ENCODE measurements at places on chromosomes 4 and X. TPM values are rescaled to one million over a fixed set of nuclear protein-coding genes. Genes with fewer than 3 reads are reported as not detected.

DNA sequence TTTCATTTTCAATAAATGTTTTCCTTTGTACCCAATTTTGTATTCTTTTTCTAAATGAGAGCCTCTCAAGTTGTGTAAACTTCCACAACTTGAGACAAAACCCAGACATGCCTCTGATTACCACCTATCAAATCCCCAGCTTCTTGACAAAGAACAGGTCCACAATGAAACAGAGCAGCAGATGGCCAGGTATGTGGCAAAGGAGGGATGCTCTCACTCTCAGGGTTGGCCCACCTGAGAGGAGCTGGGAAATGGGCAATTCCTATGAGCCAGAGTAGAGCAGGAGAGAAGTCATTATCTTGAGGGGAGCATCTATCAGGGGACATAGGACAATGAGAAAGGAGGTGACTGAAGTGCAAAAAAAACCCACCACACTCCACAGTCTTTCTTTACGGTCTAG, 273.5 kb upstream of the FAM241A start:
- DNase-seq: no peak

DNA sequence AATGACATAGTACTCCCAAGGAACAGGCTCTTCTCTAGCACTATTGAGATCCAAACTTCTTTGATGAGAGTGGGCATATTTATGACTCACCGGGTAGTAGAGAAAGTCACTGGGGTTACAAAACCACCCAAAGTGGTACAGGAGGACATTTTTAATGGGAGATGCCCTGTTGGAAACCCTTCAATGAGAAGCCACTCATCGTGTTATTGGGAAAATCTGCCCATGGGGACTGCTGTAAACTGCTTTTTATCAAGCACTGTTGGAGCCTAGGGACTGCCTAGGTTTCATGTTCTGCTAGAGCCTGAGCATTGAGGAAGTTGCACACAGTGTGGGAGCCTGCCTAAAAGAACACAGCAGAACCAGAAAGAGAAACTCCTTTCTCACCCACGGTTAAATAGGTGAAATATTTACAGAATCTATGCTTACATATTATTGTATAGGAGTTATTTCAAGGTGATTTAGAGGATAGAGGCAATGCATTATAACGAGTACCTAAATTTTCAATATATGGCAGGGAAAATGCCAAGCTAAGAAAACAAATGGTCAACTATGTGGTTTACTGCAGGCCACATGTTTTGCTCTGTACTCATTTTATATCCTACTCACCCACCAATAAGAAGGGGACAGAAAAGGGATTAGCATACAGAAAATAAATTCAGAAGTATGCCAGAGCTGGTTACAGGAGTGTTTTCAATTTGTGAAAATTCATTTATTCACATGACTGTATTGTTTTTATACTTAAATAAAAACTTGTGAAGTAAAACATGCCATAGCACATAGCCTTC, 559.1 kb downstream of the FSTL5 start:
- DNase-seq: no peak

DNA sequence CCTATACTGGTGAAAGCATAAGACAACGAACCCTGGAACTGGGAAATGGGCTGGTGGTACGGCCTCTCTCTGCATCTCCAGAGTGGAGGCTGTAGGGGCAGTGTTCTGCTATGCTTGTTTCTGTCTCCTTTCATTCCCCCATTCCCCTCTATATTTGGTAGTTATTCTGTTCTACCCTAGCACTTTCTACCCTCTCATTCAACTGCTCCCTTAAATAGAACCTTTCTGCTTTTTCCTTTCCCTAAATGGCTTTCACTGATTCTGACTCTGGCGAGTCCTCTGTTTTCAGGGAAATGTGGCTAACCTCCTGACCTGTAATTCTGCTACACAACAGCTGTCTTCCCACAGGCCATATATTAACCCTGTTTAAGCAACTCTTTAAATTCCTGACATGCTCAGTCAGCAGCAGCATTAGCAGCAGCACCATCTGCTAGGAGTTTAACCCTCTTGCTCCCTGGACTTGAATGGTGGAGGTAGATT, 94.2 kb downstream of the CXCL13 start:
- no peak for DNase-seq

DNA sequence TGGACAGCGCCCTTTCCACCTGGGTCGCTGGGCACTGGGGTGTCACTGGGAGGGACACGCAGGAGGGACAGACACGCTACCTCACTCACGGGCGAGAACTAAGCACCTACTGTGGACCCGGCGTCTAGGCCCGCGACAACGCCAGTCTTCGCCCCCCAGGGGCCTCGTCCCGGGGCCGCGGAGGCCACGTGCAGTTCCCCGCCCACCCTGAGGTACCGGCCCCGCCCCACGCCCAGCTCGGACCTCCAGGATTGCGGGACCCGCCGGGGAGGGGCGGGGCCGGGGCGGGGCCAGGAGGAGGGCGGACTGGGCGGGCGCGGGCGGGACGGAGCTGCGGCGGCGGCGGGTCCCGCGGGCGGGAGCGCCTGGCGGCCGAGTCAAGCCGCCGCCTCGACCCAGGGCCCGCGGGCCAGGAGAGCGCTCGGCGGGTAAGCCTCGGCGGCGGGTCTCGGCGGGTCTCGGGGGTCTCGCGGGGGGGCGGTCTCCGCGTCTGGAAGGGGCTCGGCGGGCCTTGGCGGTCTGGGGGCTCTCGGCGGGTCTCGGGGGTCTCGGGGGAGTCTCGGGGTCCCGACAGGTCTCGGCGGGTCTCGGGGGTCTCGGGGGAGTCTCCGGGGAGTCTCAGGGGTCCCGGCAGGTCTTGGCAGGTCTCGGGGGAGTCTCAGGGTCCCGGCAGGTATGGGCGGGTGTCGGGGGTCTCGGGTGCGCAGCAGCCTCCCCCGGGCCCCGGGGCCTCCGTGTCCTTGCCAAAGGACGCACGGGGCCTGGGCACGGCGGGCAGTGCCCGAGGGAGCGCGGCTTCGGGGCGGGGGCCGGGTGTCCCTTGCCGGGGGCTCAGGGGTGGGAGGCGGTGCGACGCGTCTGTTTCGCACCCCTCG, at the start of gene SH3BP2:
TSS of gene SH3BP2 (plus strand) at position 375 of the 875 bp plus-strand sequence. CDS start 27,533 bp downstream, outside the sequence.
- peak; percentile 85 for DNase-seq

The CAPN6 gene
- total RNA-seq: under 0.01 TPM

DNA sequence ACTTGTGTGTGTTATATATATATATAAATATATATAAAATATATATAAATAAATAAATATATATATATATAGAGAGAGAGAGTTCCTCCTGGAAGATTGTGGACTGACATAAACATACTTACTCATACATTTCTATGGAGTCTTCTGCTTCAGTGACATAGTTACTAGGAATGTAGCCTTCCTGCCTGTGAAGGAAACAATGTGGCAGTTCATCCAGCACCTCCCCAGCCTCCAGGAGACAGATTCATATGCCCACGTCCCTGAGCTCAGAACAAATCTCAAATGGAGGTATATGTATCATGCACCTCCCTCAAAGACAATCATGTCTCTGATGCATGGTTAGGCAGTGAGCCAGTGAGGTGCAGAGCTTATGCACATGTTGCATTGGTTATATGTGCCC, 11.4 kb upstream of the TIMM8A start:
- no peak for DNase-seq

DNA sequence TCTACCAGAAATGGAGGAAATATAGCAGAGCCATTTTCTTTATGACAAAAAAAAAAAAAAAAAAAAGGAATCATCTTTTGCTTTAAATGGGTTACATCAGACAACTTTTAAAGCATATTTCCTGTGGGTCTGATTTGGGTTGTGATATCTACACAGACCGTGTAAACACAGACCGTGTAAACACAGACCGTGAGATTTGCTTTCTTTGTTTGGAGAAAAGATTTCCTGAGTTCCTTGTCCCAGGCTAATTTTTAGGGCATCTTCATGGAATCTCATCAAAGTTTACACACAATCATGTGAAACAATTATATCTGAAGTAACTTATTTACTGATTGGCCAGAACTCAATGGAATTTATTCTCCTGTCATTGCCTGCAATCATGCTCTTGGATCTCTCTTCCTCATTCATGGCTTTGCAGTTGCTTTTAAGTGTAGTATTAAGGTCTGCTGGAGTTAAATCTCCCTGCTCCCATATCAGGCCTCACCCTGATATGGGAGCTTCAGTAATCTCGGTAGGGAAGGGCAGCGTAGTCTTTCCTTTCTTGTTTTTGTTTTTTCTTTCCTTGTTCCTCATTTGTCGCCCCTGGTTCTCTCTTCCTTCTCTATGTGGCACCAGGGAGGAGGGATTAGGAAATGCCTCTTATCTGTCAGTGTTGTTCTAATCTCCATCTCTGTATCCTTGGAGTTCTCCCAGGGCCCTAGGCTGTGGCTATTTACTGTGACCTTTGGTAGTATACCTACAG, 248.6 kb upstream of the JADE1 start:
- no peak for DNase-seq

The GCNA gene
- total RNA-seq: 2.0 TPM

DNA sequence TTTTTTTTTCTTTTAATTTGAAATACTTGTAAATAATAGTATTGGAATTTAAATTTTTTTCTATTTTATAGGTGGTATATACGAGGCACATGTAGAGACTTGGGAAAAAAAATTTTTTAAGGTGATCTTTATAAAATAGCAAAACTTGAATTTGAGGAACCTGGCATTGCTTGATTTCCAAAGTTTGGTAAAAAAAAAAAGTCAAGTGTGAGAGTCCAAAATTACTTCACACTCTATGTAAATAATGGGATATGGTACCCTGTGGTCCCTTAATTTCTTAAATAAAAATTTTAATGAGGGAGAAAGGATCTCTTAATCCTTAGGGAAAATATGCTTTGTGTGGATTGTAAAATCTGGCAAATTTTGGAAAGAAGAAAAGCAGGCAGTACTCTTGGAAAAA, 19.0 kb downstream of the SPRY1 start:
- DNase-seq: no peak

DNA sequence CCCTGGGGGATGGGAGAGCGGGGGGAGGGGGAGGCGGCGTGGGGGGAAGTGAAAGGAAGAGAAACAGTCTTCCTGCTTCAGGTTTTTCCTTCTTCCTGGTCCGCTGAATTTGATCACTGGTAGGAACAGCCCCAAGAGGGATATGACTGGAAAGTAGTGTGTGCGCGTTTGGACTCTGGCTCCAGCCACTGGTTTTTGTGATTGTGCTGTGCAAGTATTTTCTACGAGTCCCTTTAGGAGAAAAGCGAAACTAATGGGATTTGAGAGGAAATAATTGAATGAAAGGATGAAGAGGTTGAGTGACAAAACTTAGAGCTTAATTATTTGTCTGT, 836 bp downstream of the PRRG1 start:
- no peak for DNase-seq

DNA sequence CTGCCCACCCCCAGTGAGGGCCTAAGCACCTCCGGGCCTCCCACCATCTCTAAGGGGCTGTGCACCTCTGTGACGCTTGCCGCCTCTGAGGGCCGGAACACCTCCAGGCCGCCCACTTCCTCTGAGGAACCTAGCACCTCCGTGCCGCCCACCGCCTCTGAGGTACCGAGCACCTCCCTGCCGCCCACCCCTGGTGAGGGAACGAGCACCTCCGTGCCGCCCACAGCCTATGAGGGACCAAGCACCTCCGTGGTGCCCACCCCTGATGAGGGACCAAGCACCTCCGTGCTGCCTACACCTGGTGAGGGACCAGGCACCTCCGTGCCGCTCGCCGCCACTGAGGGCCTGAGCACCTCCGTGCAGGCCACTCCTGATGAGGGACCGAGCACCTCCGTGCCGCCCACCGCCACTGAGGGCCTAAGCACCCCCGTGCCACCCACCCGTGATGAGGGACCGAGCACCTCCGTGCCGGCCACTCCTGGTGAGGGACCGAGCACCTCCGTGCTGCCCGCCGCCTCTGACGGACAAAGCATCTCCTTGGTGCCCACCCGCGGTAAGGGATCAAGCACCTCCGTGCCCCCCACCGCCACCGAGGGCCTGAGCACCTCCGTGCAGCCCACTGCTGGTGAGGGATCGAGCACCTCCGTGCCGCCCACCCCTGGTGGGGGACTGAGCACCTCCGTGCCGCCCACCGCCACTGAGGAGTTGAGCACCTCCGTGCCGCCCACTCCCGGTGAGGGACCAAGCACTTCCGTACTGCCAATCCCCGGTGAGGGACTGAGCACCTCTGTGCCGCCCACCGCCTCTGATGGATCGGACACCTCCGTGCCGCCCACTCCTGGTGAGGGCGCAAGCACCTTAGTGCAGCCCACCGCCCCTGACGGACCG, 977 bp downstream of the MAGEE1 start:
- peak; percentile 2 for DNase-seq

GRCh38 chr4:151029537-151029936, 14.5 kb upstream of the LRBA start:
- DNase-seq: no peak

The NMU gene
- total RNA-seq: 2.0 TPM

The PRKG2 gene
- 13.0 TPM for total RNA-seq

The RPS6KA6 gene
- 16.3 TPM for total RNA-seq

- no peak for DNase-seq
These were observed 149.4 kb downstream of the TSPAN5 start for GRCh38 chr4:98508829-98509598.

DNA sequence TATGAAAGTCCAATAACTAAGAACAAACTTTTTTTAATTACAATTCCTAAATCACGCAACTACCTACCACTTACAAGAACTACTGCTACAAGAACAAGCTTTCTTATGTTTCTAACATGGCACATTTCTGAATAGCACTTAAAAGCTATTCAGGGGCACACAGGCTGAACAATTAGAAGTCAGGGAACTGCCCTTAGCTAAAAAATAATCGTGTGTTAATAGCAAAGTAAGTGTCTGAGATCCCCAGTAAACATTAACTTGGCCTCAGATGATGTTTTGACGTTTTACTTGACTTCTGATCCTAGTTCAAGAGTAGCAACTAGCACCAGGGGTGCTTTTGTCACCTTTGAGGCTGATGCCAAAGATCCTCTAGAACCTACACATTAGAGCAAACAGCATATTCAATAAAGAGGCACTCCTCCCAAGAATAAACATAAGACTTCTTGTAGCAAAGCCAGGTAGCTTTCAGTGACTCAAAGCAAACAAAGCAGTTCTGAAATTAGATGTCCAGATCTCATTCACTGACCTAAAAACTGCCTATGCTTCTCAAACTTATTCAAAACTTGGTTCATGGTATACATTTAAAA, 16.2 kb downstream of the SPOCK3 start:
- no peak for DNase-seq

GRCh38 chr4:183304067-183304466, 16.0 kb downstream of the CLDN22 start:
- DNase-seq: no peak

- DNase-seq: no peak
These were observed 27.8 kb upstream of the SLC2A9 start for GRCh38 chr4:10048941-10049697.

DNA sequence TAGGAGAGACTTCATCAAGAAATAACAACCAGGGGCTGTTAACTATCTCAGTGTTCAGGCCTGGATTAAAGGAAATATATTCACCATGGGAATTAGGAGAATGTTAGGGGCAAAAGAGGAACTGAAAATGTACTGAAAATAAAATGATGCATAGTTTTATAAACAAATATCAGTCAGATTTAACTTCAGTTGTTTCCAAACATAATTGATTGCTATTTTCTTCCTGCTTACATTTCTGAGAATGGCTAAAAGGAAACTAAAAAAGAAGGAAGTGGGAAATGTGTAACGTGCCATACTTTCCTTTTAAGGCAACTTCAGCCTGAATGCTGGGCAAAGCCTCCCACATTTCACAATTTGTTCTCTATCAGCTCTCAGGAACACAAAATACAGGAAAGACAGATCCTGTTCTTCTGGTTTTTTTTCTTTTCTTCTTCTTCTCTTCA, 178.1 kb downstream of the MAML3 start:
- DNase-seq: peak; percentile 21

The NLGN4X gene
- 40.8 TPM for total RNA-seq

The GPC3 gene
- 3.3 TPM for total RNA-seq

All from frontal cortex (tissue), 4 donors.